ENCODE measurements at places on chromosomes 12 and 14.

DNA sequence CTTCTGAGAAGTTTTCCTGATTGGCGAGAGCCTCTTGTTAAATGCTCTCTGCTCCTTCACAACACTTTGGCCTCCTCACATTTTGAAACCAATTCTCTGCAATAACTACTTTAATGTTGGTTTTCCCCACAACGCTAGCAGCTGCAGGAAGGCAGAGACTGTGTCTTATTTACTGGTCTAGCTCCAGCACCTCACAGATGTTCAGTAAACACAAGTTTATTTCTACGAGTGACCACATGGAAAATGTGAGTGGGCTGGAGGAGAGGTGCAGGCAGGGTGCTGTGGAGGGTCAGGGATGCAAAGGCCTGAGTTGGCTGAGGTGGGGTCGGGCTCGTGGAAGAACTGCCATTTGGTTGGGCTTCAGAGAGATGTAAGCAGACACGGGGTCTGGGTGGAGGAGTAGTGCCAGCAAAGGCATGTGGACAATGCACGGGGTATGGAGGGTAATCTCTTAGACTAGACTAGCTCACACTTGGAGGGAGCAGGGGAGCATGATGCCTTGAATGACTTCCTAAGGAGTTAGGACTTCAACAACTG, 117.4 kb upstream of the RTL1 start:
- peak; percentile 28 for DNase-seq

- DNase-seq: no peak
Measured at GRCh38 chr12:1481906-1482305, 112.5 kb downstream of the FBXL14 start.

- DNase-seq: no peak
Measured at GRCh38 chr14:90666571-90666970, 149.7 kb downstream of the TTC7B start.

GRCh38 chr14:68514608-68515194, 278.2 kb downstream of the ZFP36L1 start:
- no peak for DNase-seq

DNA sequence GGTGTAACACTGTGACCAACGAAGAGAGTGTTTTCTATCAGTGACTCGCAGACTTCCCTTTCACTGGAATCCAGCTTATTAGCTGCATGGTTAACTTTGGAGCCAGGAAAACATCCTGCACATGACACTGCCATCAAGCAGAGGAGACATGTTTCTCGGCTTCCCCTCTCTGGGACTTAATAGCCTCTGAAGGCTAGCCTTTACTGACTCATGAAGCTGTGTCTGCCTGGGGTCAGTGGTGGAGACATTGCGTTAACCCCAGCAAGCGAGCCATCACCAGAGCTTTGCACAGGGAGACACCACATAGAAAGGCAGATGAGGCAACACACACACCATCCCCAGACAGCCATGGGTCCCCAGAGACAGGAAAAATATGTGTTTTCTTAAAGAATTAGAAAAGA, 126.9 kb upstream of the PRICKLE1 start:
- no peak for DNase-seq

GRCh38 chr12:53994009-53994263, 6.0 kb upstream of the HOXC9 start:
- DNase-seq: no peak

GRCh38 chr12:88325076-88325815, 183.1 kb downstream of the TMTC3 start:
- no peak for DNase-seq

- no peak for DNase-seq
Measured at GRCh38 chr12:22683131-22683530, 58.2 kb downstream of the ETNK1 start.

DNA sequence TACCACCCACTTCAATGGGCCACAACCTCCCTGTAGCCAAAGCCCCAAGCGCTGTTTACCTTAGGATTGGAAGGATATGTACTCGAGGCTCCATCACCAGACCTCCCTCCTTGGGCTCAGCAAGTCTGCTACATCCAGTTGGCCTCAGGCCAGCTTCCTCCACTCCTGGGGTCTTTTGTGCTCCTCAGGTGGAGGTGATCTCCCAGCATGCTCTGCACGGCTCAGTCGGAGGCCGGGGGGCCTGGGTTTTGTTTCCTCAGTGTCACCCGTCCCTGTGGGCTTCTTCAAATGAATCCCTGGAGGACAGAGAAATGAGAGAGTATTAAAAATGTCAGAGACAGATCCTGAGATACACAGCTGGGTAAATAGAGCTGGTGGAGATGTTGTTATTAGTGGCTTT, 723.1 kb upstream of the TBX3 start:
- no peak for DNase-seq

- DNase-seq: no peak
Measured at GRCh38 chr14:72776701-72777261, 117.1 kb downstream of the DPF3 start.

DNA sequence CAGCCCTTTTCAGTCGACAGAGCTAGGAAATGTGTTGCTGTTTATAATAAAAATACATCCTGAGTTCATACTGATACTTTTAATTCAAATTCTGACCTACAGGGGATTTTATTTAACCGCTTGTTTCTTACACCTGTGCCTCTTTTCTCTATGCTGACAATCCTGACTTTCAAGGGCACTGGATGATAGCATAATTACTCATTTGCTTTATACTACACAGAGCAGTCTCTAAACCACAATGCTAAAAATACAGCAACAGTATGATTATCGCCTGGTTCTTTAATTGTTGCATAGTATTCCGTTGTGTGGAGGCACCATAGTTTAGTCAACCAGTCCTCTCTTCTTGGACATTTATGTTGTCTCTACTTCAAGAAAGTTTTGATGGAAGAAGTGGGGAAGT, 372.9 kb downstream of the DPF3 start:
- DNase-seq: no peak

DNA sequence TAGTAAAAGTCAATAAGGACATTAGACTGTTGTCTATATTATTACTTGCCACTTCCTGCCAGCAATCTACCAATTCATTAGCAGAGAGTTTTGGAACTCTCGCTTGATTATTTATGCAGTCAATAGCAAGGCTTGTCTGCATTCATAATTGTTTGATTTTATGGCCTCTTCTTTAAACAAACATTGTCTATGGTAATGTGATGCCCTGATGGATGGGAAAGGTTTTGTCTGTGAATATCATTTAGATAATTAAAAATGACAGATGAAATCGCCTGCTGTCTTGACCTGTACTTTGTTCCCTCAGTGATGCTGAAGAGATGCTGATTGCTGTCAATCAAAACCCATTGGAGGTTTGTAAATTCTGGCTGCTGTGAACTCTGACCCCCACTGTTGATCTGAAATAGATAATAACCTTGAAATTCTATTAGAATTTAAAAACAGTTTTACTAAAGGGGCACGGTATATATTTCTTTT, 455.3 kb downstream of the NPAS3 start:
- no peak for DNase-seq

GRCh38 chr12:57460841-57461275, 1.3 kb downstream of the GLI1 start:
- DNase-seq: no peak

DNA sequence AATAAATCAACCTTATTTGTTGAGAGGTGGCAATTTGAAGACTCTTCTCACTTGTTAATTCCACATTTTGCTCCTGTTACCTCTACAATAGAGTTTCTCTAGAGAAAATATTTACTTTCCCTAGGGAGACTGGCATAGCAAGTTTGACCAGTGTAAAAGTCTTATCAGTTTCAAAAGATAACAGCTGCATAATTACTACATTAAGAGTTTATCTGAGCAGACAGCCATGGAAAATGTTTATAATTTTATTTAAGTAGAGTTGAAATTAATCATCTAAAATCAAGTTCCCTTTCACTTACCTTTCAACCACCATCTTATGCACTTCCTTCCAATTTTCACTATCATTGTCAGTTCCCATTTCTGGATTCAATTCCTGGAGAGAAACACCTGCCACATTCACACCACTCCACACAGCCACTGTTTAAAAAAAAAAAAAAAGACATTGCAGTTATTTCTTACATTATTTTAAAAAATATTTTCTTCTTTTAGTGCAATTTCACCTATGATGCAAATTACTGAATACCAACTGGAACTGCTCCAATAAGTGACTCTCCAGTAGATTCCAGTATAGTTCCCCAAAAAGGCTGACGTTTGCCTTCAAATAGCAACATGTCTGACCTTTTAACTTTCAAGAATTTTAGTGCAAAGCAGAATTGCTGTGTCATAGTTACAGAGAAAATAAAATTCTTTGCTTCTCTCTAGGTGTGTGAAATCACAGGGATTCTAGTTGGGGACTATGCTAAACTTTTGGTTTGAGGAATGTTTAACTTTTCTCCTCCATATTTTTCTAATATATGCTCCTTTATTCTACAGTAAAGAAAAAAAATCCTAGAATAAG, 19.4 kb downstream of the LDHB start:
- no peak for DNase-seq

- no peak for DNase-seq
Measured at GRCh38 chr12:71183018-71183417, 25.2 kb upstream of the TSPAN8 start.
